ENCODE measurements at places on chromosomes 3 and 15. TPM values are rescaled to one million over a fixed set of nuclear protein-coding genes. Genes with fewer than 3 reads are reported as not detected.

Gene QARS1
- total RNA-seq: 231 TPM

Gene MTHFS
- 44.1 TPM for total RNA-seq

GRCh38 chr3:161221806-161222600 lies 892 bp downstream of the NMD3 start:
- no peaks in the 10 kb centered on the region for H3K4me1 ChIP-seq
- peak overlapping the region; percentile 86 for H3K27ac ChIP-seq
- H3K36me3 ChIP-seq: no peaks in the 10 kb centered on the region
- DNase-seq: peak; percentile 67
- no peaks in the 10 kb centered on the region for H3K27me3 ChIP-seq

Gene GLDN
- total RNA-seq: 4.0 TPM

- no peaks in the 10 kb centered on the region for H3K36me3 ChIP-seq
- no peak overlapping the region for H3K4me3 ChIP-seq
- H3K27me3 ChIP-seq: no peaks in the 10 kb centered on the region
- DNase-seq: no peak
- H3K4me1 ChIP-seq: peaks cover 5% of the 10 kb centered on the region
- no peak overlapping the region for H3K27ac ChIP-seq
Measured at GRCh38 chr3:24420224-24420623, 74.4 kb downstream of the THRB start.

DNA sequence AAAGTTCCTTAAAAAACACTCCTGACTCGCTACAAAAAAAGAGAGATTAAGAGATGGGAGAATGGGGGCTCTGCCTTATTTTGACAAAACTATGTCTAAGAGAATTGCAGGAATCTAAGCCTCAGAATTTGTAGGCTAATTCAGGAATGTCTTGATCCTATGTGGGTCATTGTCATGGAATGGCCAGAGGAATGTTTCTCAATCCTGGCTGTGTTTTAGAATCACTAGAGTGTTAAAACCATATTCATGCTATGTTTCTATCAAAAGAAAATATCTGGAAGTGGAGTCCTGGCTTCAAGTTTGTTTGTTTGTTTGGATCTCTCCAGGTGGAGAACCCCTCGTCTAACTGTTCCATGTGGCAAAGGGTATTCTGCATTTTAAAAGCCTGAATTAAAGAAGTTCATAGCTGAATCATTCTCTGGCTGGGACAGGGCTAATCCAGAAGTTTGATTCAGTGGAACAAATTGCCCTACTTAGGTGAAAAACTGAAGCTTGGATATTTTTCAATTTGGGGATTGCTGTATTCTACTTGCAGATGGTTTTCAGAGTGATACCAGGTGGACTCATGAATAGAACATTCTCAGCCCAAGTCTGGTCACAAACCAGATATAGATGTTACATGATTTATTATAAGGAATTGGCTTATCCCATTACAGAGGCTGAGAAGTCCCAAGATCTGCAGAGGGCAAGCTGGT lies 28.2 kb downstream of the GJD2 start:
- DNase-seq: no peak
- no peaks in the 10 kb centered on the region for H3K36me3 ChIP-seq
- H3K27ac ChIP-seq: no peak overlapping the region
- no peak overlapping the region for H3K4me3 ChIP-seq
- no peaks in the 10 kb centered on the region for H3K27me3 ChIP-seq

Gene SLC12A1
- 201 TPM for total RNA-seq

DNA sequence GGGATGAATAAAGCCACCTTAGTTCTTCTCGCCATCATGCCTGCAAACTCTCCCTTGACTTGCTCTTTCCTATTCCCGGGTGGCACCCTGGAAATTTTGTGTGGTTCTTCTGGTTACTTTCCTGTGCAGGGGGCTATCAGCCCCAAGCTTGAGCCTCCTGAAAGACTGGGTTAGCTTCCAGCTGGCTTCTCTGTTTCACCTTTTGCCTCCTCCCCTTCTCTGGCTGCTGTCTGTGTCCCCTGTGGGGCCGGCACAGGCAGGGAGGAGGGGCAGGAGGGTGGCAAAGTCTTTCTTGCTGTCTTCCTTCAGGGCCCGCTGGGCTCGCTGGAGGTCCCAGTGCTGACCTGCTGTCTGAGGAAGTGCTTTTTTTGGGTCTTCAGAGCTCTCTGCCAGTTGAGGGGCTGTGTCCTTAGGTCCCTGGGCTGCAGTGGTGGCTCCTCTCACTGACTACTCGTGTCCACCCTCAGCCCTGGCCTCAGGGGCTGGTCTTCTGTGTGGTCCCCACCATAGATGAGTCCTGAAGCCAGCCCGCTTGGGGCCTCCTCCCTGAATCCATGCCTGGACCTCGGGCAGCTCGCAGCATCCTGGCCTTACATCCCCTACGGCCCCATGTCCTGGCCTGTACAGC lies 196.5 kb downstream of the KLF13 start:
- H3K27ac ChIP-seq: no peak overlapping the region
- DNase-seq: no peak
- H3K4me3 ChIP-seq: no peak overlapping the region

Gene PCOLCE2
- total RNA-seq: 1.9 TPM

DNA sequence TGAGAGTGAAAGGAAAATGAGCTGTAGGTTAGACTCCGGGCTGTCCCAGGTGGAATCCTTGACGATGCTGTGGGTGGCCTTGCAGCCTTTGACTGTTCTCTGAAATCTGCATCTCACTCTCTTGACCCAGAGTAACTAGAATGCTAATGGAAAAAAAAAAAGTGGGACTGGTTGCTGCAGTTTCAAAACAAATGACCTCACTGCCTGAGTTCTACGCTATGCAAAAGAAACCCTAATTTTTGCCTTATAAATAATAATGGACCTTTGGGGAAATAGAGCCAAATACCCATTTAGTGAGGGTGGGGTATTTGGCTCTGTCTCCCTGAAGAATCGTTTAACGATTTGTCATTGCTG lies 309.7 kb upstream of the C2CD4B start:
- no peak for DNase-seq
- no peak overlapping the region for H3K4me3 ChIP-seq
- no peaks in the 10 kb centered on the region for H3K27me3 ChIP-seq
- no peaks in the 10 kb centered on the region for H3K4me1 ChIP-seq

Gene ATP13A5
- not detected for total RNA-seq

Gene CLRN1
- total RNA-seq: not detected

Gene ALG1L2
- 0.82 TPM for total RNA-seq

DNA sequence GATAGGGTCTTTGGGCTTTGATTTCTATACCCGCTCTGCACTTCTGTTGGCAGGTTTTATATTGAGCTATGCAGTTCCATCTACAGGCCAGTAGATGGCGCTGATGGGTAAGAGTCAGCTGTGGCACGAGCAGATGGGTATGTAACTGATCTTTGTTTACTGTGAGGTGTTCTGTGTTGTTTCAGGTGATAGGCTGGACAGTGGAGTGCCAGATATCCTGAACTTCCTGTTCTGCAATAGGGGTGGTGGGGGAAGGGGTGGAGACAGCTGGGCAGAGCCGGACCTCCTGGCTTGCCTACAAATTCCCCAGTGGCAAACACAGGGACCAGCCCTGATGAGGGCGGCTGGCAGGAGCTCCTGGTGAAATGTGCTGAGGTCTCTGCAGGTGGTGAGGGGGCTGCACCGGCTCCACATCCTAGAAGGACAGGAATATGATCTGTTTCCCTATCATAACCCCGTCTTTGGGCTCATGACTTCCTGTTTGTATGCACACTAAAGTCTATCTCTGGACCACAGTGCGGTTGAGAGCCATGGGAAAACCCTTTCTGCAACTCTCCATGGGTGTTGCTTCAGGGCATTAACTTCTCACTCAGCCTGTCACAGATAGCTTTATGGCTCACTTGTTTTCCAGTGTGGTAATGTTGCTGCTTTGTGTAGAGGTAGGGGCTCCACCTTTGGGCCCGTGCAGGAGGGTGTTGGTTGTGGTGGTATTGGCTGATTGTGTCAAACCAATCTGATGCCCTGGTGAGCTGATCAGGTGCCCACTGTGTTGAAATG lies 13.4 kb upstream of the FAM98B start:
- no peak overlapping the region for H3K27ac ChIP-seq
- DNase-seq: peak; percentile 61
- no peak overlapping the region for H3K4me3 ChIP-seq
- no peaks in the 10 kb centered on the region for H3K27me3 ChIP-seq
- H3K4me1 ChIP-seq: no peaks in the 10 kb centered on the region

Gene SV2B
- total RNA-seq: 3.9 TPM

GRCh38 chr3:10366651-10367101 lies 45.8 kb upstream of the SEC13 start:
- H3K36me3 ChIP-seq: no peaks in the 10 kb centered on the region
- H3K4me1 ChIP-seq: no peaks in the 10 kb centered on the region
- H3K27ac ChIP-seq: no peak overlapping the region
- DNase-seq: no peak

All from kidney (tissue), 22 donors.